ENCODE measurements at places on chromosomes 12 and 14.

DNA sequence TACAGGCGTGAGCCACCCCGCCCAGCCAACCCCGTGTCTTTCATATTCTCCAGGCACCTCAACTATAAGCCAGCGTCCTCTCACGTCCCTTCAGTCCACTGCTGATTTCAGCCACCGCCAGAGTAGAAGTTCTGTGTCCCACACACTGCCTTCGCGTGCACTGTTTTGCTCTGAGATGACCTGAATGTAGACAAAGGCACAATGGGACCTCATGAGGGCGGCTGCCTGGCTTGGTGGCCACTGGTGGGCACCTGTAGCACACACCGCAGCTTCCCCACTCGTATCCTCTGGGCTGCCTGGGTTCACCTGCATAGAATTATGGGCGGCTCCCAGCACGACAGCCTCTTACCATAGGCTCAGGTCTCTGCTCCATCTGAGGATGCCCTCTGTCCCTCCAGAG is 57.2 kb downstream of the GPR68 start:
- DNase-seq = no peak

GRCh38 chr14:56630707-56631106 is 51.1 kb downstream of the TMEM260 start:
- no peak for DNase-seq

DNA sequence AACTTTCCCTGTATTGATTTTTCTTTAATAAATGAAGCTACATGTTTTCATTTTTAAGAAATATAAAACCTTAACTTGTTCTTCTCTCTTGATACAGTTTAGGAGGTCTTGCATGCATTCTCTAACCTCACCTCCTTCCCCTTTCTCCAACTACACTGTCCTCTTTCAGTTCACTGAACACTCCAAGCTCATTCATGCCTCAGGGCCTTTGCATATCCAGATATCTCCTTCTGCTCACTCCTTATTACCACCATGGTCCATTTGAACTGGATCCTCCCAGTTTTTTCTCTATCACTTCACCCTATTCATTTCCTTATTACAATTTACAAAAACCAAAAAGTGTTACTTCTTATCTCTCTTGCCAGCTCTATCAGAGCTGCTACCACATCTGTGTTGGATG is 242.9 kb upstream of the PLEKHG7 start:
- no peak for DNase-seq

DNA sequence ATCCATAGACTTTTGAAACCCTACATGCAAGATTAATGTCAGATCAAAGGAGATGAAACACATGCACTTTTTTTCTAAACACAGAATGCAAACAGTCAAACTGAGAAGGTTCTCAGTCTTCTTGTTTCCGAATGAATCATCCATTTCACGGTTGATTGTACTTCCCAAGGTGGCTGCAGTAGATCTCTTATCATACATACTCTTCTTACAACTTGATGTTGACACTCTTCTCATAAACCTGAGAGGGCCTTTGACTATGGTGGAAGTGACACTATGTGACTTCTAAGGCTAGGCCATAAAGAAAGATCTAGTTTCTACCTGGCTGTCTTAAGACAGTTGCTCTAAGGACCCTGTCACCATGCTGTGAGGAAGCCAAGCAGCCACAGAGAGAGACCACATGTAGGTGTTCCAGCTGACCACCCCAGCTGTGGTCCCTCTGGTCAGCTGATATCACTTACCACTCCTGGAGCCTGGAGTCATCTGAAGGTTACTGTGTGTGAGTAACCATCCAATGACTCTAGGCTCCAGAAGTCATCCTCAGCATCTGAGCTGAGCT is 67.2 kb upstream of the HMGA2 start:
- DNase-seq = no peak

DNA sequence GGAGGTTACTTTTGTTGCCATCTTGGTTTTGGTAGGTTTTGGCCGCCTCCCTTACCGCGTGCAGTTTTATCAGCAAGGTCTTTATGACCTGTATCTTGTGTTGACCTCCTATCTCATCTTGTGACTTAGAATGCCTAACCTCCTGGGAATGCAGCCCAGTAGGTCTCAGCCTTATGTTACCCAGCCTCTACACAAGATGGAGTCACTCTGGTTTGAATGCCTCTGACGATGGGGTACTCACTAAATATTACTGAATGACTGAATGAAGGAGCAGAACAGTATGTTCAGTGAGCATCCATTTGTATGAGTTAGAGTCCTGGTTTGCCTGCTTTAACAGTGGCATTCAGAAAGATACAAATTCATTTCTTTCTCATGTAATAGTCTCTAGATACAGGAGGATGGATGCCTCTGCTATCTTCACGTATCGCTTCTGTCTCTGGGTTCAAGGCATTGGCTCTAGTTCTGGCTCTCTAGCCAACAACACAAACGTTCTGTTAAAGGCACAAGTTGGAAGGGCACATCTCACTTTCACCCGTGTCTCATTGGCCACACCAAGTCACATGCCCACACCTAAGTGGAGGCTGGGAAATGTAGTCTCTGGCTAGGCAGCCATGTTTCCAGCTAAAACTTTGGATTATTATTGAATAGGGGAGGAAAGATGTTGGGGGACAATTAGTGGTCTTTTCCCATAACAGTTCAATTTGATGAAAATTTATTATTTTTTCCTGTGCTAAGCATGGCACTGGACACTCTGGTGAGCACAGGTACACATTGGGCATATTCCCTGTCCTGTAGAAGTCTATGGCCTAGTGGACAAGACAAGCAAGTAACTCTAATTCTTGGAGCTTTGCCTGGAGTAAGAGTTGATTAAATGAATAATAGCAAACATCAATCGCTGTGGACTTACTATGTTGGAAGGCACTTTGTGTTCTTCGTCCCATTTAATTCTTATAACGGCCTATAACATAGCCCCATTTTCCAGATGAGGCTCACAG is 75.2 kb upstream of the RPH3A start:
- DNase-seq = no peak

GRCh38 chr12:68370006-68370590 is 37.9 kb upstream of the MDM1 start:
- no peak for DNase-seq

DNA sequence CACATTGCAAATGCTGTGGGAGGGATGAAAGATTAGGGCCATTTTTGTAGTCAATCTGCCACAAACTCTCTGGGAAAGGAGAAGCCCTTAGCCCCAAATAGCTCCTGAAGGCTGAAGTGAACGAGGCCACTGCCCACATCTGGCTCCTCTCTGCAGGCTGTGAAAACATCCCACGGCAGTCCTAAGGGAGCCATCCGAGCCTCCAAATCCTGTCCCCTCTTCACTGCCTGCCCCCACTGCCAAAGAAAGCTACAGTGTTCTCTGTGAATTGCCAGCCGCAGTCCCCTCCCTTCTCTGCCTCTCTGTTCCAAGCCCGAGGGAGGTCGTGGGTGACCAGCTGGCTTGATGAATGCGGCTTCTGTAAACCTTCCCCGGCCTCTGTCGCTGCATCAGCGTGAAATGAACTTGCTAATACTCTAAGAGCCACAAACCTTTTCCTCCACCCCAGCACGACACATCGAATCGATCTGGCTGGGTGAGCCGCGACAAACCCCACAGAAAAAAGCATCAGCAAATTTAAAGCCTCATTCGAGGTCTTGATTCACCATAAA is 180.7 kb upstream of the NRXN3 start:
- DNase-seq = no peak

DNA sequence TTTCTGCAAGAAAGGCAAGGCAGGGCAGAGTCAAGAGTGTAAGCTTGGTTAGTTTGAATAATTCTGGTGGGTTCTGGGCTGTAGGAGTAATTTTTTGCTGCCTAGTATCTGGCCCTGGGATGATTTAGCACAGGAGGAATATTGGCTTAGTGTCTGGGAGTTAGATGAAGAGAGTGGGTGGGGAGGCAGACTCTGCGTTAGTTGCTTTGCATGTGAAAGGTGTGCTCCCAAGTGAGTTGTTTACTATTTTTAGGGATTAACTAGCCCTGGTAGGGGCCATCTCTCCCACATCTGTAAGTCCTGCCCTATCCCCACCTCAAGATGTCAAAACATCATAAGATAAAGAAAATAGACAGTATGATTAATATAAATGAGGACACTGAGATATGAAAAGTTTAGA is 249.7 kb downstream of the LRIG3 start:
- no peak for DNase-seq
